ENCODE measurements at places on chromosomes 12 and 14.

DNA sequence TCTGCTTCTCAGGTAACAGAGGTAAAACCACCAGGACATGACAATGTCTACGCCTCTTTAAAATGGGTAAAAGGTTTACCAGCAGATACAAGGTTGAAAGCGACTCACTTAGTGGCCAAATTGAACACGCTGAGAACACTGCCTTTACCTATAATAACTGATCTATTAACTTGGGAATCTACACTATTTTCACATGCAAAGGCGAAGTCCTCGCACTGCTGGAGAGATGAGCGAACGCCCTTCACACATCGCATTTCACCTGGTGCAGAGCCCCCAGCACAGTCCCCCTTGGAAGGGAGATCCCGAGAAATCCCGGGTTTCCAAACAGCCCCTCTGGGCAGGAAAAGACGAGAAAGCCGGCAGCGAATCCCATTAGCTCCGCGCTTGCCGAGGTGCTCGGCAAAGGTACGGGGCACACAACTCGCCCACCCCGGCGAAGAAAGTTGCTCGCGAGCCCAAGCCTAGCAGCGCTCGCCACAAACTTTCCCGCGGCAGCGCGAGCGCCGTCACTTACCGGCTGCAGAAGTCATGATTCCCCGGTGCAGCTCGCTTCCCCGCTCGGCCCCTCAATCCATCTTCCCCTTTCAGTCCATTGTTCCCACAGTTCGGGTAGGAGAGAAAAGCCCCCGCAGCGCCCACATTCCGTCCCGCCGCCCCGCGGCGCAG, 423 bp downstream of the FGD6 start:
- peak; percentile 18 for DNase-seq

- no peak for DNase-seq
These were observed 209.5 kb upstream of the ARHGAP5 start for GRCh38 chr14:31867570-31867969.

DNA sequence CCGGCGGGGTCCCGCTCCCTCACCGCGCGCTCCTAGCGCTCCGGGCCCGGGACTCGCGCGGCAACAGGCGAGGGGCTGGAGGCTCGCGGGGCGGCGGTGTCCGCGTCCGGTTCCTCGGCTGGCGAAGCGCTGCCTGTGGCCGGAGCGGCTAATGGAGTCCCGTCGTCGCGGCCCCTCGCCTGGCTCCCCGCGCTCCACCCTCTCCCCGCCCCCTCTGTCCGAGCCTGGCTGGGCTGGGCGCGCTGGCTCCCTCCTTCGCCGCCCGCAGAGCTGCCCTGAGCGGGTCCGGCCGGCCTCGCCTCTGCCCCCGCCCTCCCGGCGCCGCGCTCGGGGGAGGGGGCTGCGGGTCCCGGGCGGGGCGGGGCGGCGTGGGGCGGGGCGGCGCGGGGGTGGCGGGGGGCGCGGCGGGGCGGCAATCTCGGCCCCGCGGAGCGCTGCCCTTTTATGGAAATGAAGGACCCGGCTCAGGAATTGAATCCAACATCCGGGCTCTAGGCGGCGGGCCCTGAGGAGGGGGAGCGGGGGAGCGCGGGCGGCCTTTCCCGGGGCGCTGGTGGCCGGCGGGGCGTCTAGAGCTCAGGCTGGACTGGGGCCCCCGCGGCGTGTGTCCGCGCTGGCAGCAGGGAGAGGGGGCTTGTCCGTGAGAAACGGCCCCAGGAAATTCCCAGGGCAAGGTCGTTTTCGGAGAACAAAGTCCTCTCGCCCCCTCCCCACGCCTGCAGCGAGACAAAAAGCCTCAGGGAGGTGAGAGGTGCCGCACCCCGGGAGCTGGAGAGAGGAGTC, at the start of gene FERMT2:
Gene FERMT2, minus strand, starts transcription at position 153 of the 783 bp plus-strand sequence. CDS start 482 bp downstream, outside the sequence.
- peak; percentile 80 for DNase-seq

- DNase-seq: no peak
These were observed 29.3 kb downstream of the AMN start for GRCh38 chr14:102951799-102952198.

GRCh38 chr14:31239741-31240140, 32.1 kb upstream of the HECTD1 start:
- DNase-seq: no peak

DNA sequence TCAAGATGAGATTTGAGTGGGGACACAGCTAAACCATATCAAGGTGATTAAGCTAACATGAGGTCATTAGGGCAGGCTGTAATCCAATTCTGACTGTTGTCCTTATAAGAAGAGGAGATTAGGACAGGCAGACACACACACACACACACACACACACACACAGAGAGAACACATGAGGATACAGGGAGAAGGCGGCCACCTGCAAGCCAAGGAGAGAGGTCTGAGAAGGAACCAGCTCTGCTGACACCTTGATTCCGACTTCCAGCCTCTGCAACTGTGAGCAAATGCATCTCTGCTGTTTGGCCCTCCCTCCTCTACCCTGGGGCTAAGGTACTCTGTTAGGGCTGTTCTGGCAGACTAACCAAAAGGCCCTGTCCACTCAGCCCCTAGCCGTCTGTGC, 112.5 kb upstream of the GSC start:
- no peak for DNase-seq

DNA sequence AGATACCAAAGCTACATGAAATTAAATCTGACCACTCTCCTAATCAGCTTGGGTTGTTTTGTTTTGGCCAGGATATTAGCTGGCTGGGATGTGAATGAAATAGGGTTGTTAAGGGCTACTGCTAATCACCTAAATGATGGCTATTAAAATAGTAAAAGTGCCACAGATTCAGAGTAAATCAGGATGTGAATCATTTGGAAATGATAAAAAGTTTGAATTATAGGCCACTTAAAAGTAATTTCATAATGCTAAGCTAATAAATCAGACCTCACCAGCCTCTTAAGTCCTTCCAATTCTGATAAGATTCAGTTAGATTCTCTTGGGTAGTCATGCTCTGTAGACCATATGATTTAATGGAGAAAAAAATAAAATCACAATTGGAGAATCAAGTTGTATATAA, 12.0 kb downstream of the HELB start:
- no peak for DNase-seq

DNA sequence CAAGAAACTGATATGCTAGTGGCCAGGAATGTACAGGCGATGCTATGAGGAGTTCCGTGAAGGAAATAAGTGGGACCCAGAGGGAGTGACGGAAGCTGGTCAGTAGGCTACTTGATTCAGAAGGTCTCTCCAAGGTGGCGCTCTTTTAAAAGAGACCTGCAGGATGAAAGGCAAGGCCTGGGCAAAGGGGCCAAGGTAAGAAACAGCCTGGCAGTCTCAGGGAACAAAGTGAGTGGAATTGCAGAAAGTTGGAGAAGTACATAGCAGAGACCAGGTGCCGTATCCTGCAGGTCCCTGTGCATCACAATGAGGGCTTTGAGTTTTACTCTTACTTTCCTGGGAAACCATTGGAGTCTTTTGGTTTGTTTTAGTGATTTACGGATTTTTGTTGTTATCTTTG, 905.6 kb downstream of the BCL11B start:
- DNase-seq: no peak

Measured in posterior cingulate gyrus (tissue), 11 donors.